ENCODE measurements at places on chromosomes 1 and 21.

GRCh38 chr1:70571191-70571590 is 160.1 kb downstream of the CTH start:
- DNase-seq = no peak

GRCh38 chr1:170049176-170049800 is 25.2 kb downstream of the KIFAP3 start:
- DNase-seq = no peak

DNA sequence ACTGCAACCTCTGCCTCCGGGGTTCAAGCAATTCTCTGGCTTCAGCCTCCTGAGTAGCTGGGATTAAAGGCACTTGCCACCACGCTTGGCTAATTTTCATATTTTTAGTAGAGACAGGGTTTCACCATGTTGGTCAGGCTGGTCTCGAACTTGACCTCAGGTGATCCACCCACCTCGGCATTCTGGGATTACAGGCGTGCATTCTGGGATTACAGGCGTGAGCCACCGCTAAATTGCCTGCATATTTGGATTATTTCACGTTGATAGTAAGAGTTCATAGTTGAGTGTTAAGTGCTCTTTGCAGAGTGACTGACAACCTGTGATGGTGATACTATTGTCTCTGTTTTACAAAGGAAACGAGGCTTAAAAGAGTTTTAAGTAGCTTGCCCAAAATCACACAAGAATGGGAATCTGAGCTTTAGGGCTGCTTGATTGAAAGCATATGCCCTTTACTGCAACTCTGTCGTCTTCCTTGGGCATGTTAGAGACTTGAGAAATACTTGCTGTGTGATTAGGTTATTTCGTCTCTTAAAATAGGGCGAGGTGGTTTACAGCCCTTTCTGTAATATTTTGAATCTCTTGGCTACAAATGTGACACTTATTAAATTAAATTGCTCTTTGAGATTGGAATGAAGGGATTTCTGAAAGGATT is 12.4 kb downstream of the CDC42 start:
- no peak for DNase-seq

- peak; percentile 55 for DNase-seq
Observed at GRCh38 chr1:116574581-116575291, 3.9 kb upstream of the CD58 start.

- DNase-seq = no peak
Observed at GRCh38 chr1:84959294-84959693, 37.6 kb downstream of the MCOLN2 start.

GRCh38 chr1:209823143-209824041 is 4.4 kb upstream of the UTP25 start:
- peak; percentile 97 for DNase-seq

DNA sequence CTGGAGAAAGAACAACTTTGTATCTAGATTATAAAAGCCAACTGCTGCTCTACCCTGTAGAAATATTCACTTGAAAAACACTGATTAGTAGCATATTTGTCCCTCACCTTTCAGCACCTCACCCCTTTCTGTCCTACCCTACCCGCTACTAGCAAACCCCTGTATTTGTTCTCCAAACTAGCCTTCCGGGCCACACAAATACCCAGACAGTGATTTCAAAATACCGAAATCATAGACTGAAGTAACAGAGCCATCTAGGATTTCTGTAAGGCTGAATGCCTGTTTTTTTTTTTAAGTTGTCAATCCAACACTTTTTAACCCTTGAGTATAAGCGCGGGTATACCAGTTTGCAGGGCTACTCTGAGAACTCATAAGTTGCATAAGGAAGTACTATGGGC is 398 bp upstream of the DPT start:
- no peak for DNase-seq

DNA sequence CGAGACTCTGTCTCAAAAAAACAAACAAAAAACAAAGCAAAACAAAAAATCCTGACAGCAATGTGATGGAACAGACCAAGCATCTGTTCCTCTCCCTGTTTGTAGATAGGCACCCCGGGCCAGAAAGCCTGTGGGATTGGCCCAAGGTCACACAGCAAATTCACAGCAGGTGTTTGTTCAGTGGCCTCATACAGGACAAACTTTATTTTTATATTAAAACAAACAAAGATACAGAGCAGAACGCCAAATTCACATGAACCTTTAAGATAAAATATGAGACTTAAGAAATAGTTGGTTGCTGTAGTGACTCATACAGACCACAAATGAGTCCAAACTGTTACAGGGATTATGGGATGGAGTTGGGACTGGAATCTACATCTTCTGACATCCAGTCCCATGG is 2.3 kb upstream of the CELA2A start:
- peak; percentile 48 for DNase-seq

- no peak for DNase-seq
Observed at GRCh38 chr1:81069856-81070255, 730.9 kb upstream of the ADGRL2 start.

- DNase-seq = no peak
Observed at GRCh38 chr21:40422896-40423635, 423.9 kb downstream of the DSCAM start.

GRCh38 chr21:36518883-36519492 is 39.1 kb upstream of the CLDN14 start:
- no peak for DNase-seq

GRCh38 chr1:81834268-81834667 is 33.5 kb downstream of the ADGRL2 start:
- DNase-seq = no peak

DNA sequence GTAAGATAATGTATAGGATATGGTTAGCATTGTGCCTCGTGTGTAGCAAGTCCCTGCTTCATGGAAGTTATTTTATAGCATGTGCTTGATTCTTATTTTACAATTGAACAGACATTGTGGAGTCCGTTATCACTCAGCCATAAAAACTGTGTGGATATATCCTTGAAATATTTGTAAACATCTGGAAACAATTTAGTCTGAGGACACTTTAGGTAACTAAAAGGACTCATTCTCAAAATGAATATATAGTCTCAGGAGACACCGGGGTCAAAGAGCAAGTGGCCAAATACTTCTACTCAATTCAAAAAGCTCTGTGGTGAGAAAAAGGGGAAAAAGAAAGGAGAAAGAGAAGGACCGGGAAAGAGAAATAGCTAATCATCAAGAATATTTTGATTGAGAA is 23.7 kb downstream of the PRRX1 start:
- no peak for DNase-seq

- no peak for DNase-seq
Observed at GRCh38 chr1:10898921-10899320, 102.5 kb upstream of the CASZ1 start.

DNA sequence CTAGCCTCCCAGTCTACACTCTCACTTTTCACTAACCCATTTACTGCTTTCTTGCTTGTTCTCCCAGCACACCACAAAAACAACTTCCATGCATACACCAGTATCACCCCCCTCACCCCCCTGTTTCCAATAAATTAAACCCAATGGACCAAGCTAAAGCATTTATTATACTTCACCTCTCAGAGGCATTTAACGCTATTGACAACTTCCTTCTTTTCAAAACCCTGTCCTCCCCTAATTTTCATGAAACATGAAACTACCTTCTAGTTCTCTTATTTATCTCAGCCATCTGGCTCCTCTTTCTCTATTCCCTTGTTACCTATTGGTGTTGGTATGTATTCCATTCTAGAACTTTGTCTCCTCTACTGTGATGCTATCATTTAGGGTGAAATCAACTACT is 32.3 kb downstream of the PTPRC start:
- no peak for DNase-seq

DNA sequence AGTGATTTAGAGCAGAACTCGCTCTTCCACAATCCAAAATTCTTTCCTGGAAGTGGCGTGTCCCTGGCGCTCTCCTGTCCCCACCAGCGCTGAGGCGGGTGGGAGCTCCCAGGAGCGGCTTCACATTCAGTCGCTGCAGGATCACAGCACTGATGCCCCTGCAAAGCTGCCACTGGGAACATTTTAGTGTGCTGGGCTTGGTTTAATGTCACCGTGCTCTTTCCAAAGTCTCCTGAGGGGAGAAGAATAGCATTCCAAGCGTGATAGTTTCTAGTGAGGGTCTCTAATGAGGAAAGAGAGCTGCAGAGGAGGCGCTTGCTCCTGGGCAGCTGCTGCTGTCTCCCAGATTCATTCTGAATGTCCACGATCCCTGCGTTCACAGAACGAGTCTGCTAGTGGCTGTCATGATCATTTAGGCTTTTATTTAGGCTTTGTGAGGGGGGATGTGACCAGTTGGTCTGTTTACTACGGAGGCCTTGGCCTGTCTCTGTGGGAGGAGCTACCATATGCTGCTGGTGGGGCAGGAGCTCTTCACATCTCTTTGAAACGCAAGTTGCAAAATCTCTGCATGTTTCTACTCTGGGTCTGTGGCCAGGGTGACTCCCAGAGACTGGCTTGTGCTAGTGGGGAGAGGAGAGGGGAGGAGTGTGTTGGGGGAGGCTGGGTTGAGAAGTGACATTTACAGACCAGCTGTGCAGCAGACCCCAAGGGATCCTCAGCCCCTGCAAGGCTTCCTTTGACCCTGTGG is 23.4 kb downstream of the OLFML3 start:
- no peak for DNase-seq

GRCh38 chr1:183636334-183636682 is 725 bp upstream of the ARPC5 start:
- no peak for DNase-seq

DNA sequence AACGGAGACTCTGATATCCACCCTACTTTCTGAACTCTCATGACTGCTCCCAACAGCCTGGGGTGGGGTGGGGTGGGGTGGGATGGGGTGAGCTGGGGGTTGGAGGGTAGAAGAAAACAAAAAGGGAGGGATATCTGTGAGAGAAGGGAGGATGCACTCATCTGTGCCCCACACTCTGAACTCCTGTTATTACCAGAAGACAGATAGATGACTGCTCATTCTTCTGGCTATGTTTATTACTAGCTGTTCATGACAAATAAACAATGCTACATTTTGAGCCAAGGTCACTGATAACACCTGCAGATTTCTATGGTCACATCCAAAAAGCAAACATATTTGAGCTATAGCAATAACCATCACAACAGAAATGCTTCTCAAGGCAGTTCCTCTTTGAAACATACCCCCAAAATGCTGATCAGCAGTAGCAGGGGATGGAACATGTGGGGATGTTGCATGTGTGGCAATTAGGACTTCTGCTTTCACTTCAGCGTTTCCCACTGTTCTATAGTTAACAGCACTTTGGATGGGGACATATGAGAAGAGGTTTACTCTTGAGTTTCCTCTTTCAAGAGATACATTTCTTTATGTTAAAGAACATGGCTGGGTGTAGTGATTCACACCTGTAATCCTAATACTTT is 43.3 kb downstream of the GPR3 start:
- DNase-seq = no peak

- DNase-seq = no peak
Observed at GRCh38 chr1:239555350-239555749, 169.0 kb downstream of the CHRM3 start.

DNA sequence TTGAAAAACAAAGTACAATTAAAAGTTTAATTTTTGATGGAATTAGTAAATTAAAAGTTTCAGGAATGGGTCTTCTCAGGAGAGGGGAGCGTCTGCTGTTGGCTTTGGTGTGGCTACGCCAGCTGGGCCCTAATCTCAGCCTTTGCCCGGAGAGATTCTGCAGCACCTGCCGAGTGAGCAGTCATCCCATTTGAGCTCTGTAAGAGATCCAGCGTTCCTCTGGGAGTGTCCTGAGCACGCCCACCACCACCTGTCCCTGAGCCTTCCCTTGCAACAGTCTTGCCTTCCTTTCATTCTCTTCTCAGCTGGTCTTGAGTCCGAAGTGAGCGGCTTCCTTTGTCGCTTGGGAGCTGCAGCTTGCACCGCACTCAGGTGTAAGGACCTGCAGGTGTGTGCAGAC is 263.1 kb downstream of the CAMTA1 start:
- no peak for DNase-seq

DNA sequence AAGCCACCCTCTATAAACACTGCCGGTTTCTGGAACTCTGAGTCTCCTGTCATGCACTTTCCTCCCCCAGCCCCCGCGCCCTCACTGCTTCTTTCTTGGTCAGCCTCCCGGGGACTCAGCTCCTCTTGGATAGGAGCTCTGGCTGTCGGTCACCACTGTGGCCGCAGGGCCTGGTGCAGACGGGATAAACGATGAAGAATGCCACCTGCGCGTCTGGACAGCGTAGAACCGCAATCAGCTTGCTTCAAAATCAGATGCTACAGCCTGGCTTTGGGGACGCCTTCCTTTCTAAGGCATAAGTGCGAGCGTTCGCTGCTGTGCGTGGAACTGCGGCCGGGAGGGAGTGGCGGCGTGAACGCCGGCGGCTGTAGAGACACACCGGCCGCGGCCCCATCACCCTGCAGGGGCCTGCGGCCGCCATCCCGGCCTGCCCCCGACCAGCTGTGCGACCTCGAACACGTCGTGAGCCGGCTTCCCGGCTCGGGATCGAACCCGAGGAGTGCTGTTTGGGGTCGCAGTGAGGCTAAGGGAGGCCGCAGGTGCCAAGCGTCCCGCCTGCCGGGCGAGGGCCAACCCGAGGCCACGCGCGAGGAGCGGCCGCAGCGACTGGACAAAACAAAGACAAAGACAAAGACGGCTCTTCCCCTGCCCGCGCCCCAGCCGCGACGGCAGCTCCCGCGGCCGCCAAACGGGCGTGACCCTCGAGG is 688 bp downstream of the PTTG1IP start:
- DNase-seq = no peak

DNA sequence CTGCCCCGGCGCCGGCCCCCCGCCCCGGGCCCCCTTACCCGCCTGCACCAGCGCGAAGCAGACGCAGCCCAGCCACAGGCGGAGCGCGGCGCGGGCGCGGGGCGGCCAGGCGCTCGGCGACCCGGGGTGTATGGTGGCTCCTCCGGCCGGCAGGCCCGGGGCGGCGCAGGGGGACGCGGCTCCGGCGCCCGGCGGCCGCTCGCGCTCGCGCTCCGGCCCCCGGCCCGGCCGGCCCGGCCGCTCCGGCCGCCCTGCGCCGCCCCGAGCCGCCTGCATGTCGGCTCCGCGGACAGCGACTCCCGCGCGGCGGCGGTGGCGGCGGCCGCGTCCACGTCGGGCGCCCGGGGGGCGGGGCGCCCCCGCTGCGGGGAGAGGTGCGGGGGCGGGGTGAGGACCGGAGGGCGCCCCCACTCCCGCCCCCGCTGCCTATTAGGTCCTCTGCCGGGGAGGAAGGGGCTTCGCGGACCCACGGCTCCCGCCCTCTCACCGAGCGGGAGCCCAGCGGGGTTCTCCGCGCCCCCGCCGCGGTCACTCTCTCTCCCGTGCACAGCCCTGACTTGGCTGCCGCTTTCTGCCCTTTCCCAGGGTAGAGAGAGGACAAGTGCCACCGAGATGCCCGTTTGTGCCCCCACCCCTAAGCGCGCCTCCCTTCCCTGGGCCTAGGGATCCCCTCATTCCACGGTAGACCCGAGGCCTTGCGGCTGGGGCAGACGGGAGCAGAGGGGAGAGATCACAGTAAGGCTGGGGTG is at the start of gene FNDC5:
TSS of gene FNDC5 (minus strand) at position 298 of the 749 bp plus-strand sequence.
- DNase-seq = no peak

DNA sequence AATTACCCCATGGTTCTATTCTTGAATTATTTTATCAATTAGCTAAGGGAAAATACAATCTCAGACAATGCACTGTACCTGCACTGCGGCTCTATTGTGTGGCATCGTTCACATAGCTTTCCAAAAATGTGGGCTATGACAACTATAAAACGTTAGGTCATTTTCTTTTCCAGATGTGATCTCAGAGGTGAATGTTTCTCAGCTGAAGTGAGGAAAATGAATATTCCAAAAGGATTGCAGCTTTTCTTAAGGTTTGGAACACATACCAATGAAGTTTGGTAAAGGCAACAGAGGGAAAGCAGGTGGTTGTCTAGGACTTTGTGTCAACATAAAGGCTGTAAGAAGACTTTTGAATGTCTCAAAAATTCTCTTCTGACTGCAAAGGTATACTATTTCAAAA is 105.5 kb downstream of the NRIP1 start:
- DNase-seq = peak; percentile 27

GRCh38 chr21:42782723-42783242 is 96.6 kb downstream of the WDR4 start:
- no peak for DNase-seq
